IPS-NIHi11 (cell line): ENCODE measurements at places on chromosomes 7 and 10.

DNA sequence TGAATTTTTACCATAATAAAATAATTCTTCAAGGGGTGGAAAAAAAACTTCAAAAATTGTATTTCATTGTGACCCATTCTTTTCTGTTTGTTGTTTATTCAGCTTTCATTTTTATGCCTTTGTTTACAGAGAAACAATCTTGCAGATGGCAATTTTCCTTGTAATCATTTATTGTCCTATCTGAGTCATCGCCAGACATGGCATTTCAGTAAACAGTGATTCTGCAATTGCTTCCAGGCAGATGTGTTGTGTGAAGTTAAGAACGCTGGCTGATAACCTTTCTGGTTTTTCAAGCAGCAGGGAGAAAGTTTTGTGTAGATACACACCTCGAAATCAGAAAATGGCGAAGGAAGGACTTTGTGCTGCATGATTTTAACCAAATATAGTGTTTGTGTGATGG lies 80.7 kb upstream of the RPA3 start:
- DNase-seq, result no peak

DNA sequence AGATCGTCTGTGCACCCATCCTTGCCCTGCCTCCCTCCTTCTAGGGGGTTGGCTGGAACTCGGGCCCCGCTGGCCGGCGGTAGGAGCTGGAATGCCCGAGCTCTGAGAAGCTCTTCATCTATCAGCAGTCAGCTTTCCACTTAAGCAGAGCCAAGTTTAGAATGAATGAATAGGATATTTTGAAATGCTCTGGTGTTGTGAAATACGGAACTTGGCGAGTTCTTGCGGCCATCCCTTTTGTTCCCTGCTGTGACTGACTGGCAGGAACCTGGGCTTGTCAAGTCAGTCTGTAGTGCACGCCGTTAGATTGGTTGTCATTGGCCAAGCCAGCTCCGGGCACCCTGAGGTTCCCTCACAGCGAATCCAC lies 33.3 kb downstream of the FOXK1 start:
- no peak for DNase-seq

DNA sequence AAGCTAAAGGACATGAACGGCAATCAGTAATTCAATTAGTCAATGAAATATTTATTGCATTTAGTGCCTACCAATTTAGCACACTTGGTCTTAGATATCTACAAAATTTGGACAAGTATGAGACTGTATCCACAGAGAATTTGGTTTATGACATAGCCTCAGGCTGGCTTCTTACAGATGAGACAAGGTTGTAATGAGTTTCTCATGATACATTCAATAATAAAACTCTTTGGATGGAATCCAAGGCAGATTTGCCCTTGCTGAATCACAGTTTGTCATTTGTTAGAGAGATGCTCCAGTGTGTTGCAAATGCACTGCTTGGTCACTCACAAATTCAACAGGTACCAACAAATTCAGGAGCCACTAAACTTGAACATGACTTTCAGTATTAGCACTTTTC lies 162.5 kb downstream of the GPR37 start:
- no peak for DNase-seq

DNA sequence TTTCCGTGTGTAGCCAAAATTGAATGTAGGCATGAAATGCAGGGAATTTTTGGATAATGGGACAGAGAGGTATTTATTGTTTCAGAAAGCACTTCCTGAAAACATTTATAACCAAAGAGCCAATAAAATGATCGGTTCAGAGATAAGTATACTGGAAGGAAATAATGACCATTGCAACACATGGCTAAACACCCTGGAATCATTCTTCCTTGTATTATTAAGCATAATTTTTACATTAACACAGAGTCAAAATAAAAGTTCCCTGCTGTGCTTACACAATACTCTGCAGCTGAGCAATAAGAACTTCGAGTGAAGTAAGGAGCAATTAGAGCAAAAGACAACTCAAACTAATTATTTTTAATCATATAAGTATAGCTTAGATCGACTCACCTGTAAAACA lies 648.3 kb downstream of the TNS3 start:
- no peak for DNase-seq

GRCh38 chr10:119205894-119206602 lies 1.3 kb upstream of the GRK5 start:
- peak; percentile 41 for DNase-seq

- DNase-seq, result no peak
These were observed 488.4 kb downstream of the NXPH1 start for GRCh38 chr7:8921807-8922206.

GRCh38 chr7:104371216-104371979 lies 43.0 kb downstream of the LHFPL3 start:
- DNase-seq, result no peak

DNA sequence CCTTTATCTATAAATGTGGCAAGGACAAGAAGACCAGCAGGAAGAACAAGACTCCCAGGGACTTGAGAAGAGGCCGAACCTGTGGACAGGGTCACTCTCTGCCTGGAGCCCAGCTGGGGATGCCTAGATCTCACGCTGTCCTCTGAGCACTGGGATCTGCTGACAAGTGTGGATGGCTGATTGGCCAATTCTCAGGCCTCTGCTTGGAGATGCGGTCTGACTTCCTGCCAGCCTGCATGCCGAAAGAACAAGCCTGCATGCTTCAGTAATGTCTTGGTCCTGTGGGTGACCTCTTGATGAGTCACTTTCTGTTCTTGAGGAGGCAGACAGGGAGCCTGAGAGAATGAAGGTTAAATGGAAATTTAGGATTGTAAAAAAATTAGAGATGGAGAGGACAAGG lies 84.7 kb downstream of the TMEM178B start:
- no peak for DNase-seq

DNA sequence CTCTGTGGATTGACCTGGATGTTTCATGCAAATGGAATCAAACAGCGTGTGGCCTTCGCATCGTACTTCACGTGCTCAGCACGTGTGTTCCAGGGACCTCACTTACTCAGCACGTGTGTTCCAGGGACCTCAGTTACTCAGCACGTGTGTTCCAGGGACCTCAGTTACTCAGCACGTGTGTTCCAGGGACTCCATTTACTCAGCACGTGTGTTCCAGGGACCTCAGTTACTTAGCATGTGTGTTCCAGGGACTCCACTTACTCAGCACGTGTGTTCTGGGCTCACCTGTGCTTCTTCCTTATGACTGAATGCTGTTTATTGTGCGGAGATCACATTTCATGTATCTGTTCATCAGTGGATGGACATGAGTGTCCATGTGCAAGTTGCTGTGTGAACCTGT lies 22.0 kb downstream of the INPP5A start:
- DNase-seq, result no peak
